ENCODE measurements at places on chromosomes 11 and 22.
A peak's percentile ranks its signal among the peaks of the same experiment; 100 is the strongest.

- DNase-seq, result no peak
Measured at GRCh38 chr22:27973846-27974245, 54.8 kb upstream of the PITPNB start.

DNA sequence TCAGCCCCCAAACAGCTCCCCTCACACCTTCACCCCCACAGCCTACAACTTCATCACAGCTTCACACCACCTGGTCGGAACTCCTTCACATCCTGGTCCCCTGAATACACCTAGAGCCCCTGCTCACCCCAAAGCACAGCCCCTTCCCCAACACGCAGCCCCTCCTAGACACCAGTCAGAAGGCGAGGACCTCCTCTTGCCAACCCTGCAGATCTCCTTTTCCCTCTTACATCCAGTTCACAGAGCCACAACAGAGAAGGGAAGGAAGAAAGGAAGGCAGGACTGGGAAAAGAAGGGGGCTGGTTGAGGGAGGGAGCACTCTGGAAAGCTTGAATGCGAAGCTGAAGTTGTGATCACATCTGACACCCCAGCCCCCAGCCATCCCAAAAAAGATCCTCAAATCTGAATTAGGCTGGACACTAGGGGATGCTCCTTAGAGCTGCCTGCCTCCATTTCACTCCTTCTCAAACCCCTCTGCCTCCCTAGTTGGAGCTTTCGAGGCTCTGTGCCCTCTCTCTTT, 629 bp downstream of the CCKBR start:
- DNase-seq, result no peak

DNA sequence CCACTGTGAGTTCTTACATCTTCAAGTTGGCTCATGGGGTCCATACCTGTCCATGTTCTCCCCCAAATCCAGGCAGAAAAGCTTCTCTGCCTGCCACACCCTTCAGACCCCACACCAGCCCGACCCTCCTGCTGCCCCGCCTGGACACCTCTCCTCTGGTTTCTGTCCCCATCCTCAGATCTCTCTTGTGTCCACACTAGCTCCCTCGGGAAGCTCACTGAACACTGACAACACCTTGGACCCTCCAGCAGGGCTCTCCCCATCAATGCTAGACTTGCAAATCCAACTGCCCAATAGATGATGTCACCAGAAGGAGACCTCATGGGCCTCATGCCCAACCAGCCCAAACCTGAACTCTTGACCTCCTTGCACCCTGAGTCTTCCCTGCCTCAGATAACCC, 2.9 kb downstream of the SCARF2 start:
- DNase-seq, result no peak

DNA sequence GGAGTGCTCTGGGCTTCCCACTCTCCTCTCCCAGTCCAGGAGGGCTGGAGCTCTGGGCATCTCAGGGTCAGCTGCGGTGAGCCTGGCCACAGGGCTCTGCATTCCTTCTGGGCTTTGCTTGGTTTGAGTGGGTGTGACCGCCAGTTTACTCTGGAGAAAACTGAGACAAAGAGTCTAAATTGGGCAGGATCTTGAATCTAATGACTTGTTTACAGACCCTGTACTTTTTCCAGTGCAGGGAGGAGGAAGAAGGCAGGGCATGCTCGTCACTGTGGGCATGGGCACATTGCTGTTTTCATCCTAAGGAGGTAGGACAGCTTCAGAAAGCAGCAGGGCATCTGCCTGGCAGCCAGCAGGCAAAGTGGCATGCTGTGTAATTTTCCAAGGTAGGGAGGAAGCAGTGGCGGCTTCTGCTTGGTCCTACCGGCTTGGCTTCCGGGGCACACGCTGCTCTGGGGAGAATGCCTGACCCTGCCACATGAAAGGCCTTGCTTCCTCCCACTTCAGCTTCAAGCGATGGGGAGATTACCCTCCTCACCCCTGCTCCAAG, 22.9 kb downstream of the FLI1 start:
- no peak for DNase-seq

GRCh38 chr11:44626645-44627044, 61.2 kb downstream of the CD82 start:
- no peak for DNase-seq

DNA sequence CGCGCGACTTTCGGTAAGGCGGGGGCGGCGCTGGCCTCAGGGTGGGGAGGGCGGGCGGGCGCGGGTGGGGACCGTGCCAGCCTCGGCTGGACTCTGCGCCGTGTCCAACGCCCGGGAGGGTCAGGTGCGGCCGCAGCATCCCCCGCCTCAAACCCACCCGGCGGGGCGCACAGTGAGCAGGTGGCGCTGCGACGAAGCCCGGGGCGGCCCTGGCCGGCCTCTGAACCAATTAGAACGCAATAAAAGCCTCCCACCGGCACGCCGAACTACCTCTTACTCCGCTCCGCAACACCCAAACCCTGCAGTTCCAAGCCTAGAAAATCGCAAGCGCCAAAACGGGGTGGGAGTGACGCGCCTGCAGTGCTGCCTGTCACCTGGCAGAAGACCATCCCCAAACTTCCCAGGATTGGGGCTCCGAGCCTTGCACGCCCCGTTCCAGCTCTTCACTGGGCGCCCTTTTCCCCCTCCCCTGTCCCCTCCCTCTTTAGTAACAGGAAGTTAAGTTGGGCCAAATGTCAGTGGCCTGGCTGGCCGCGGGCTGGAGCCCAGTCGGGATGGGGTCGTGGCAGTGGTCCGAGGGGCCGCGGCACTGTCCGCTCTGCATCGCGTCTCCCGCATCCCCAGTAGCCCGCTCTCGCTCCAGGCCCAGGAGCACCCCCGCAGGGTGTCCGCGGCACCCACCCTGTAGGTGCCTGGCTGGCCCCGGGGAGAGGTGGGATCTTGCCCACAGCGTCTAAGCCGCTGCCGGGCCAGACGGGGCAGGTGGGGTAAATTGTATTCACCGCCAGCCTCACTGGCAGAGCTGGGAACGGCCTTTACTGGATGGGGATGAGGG, 541 bp downstream of the MICAL2 start:
- DNase-seq, result peak; percentile 27
